ENCODE measurements at places on chromosomes 3 and 15.

GRCh38 chr3:103181160-103181559 lies 746.3 kb downstream of the ZPLD1 start:
- no peak for DNase-seq

- DNase-seq, result no peak
These were observed 15.7 kb upstream of the ZBTB20 start for GRCh38 chr3:115162759-115163158.

- DNase-seq, result no peak
These were observed 54.8 kb downstream of the SMAD3 start for GRCh38 chr15:67120009-67120838.

GRCh38 chr15:70262171-70262570 lies 164.5 kb upstream of the TLE3 start:
- no peak for DNase-seq

GRCh38 chr3:72004749-72005292 lies 219.9 kb upstream of the PROK2 start:
- peak; percentile 93 for DNase-seq

DNA sequence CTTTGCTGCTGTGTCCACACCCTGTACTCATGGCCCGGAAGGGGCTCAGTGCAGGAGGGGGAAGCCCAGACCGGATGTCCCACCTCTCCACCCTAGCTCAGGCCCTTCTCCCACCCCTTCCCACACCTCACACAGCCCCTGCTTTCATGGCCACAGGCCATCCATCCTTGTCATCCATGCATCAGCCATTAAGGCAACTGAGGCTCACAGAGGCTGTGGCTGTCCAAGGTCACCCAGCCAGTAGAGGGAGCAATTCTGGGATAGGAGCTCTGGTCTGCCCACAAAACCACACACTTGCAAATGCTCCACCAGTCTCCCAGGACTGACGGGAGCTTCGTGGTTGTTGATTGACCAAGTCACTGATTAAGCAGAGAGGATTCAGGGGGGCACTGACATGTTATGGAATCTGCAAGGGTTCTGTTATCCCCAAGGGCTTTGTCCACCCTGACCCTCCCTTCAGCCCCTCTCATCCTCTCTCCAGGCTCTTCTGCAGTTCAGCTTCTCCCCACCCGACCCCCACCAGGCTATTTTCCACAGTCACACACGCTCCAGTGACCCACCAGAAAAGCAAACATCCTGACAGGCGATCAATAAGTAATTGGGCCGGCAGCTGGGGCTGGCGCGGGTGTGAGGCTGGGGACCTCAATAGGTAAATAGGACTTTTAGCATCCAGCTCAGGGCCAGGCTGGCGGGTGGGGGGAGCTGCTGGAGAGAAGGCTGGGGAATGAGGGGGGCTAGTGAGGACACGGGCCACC lies 15.1 kb downstream of the LINGO1 start:
- no peak for DNase-seq

DNA sequence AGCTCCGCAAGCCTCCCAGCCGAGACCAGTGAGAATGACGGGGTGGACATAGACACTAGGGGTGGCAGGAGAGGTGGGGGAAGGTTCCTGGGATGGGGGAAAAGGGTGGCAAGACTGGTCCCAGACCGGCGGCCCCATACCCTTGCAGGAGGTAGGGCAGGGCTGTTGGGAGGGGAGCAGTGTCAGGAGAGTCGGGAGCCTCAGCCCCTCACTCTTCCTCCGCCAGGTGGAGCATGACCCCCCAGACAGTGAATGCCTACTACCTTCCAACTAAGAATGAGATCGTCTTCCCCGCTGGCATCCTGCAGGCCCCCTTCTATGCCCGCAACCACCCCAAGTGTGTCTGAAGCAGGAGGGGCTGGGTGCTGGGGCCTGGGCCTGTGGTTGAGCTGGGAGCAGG lies 8.7 kb upstream of the PSMD2 start:
- DNase-seq, result no peak

- DNase-seq, result no peak
These were observed 21.3 kb downstream of the RTF1 start for GRCh38 chr15:41438206-41438605.

DNA sequence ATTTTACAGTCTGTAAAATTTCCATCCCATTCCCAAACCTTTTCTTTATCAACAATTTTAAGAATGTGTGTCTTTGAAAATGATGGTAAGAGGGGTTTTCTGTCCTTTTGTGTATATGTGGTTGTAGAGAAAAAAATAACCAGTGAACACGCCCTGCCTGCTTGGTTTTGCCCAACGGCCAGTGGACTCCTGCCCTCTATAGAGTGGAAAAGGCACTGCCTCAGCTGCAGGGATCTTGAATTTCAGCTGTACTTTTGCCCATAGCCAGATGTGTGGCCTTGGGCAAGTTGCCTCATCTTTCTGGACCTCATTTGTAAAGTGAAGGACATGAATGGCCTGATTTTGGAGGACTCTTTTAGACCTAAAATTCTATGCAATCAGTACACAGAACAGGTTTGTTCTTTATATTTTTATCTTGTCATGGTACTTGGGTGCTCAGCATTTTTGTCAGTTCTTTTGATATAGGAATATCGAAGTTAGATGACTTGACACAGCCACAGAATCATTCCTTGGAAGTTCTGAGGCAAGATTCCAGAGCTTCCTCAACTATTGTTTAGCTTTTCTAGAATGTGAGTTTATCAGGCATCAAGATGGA lies 81.0 kb downstream of the CLDN11 start:
- peak; percentile 45 for DNase-seq

- no peak for DNase-seq
These were observed 175.4 kb upstream of the LINGO1 start for GRCh38 chr15:77808075-77808474.

DNA sequence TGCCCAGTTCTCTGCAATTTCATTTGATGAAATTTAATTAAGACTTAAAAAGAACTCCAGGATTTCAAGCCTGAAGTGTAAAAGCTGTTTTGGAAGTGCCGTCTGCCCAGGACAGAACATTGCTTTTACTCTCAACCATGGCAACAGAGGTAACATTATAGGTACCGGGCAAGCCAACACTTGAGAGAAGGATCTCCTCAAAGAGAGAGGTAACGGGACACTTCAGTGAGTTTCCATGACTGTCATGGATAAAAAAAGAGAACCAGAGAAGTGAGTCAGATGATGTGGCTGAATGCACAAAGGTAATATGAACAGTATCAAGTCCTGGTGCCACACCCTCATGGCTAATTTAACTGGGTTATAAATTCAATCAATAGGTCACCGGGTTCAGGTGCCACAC lies 130.2 kb upstream of the LMOD3 start:
- no peak for DNase-seq

GRCh38 chr3:56290374-56290773 lies 177.9 kb downstream of the ERC2 start:
- no peak for DNase-seq

- DNase-seq, result peak; percentile 18
These were observed 75.9 kb upstream of the RNU6-1 start for GRCh38 chr15:67915461-67916374.

GRCh38 chr3:183061391-183062172 lies 37.7 kb downstream of the MCCC1 start:
- DNase-seq, result peak; percentile 37

GRCh38 chr3:114650808-114651207 lies 357.0 kb downstream of the TIGIT start:
- no peak for DNase-seq

GRCh38 chr3:143843587-143843986 lies 4.7 kb downstream of the SLC9A9 start:
- no peak for DNase-seq

DNA sequence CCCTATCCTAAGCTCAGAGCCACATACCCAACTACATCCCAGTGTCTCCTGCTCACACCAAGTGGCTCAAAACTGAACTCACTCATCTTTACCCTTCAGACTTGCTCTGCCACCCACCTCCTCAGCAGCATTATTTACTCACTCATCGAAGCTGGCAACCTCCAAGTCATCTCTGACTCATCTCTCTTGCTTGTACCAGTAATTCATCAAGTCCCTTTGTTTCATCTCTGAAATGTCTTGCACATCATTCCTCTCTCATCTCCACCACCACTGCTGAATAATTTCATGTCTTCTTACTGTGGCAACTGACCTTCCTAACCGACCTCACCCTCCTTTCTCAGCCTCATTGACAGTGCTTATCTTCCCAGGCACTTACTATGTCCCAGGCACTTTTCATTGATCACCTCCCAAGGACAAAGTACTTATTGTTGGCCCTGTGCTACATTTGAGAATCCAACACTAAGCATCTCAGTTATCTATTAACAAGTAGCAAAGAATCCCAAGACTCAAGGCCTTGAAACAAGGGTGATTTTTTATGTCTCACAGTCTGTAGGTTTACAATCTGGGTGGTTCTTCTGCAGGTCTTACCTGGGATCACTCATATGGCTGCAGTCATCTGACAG lies 82.0 kb downstream of the MRPL46 start:
- DNase-seq, result peak; percentile 54

DNA sequence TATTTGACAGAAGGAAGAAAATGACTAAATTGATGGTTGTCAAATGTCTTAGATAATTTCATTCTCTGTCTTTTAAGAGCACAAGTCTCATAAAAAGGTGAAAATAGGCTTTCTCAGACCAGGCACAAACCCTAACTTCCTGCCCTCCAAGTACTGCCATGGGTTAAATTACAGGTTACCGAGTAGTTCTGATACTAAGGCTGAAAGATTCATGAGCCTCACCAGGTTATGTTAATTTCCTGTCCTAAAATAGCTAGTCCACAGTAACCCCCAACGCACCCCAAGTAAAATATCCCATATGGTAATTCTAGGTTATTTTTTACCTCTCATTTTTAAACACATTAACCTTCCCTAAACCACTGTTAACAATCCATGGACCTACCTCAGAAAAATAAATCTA lies 42.0 kb downstream of the GSK3B start:
- no peak for DNase-seq

GRCh38 chr3:32078085-32078634 lies 28.3 kb upstream of the GPD1L start:
- no peak for DNase-seq

- no peak for DNase-seq
These were observed 115.7 kb downstream of the PDZRN3 start for GRCh38 chr3:73509066-73509465.

GRCh38 chr3:43071313-43071893 lies 34.5 kb downstream of the POMGNT2 start:
- DNase-seq, result no peak

DNA sequence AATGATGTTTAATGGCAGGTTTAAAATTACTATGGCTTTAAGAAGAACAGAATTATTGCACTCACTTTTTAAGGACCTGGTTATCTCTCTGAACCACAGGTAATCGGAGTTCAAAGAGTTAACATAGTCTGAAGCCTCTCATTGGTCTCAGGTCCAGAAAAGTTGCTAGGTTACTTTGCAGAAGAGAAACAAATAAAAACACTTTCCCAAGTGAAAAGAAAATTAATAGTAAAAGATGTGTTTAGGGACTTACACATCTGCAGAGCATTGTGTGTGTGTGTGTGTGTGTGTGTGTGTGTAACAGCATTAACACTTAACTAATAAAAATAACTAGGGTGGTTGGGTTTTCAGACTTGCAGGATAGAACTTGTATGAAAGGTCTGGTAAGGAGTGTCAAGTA lies 1.0 kb downstream of the MASP1 start:
- no peak for DNase-seq

DNA sequence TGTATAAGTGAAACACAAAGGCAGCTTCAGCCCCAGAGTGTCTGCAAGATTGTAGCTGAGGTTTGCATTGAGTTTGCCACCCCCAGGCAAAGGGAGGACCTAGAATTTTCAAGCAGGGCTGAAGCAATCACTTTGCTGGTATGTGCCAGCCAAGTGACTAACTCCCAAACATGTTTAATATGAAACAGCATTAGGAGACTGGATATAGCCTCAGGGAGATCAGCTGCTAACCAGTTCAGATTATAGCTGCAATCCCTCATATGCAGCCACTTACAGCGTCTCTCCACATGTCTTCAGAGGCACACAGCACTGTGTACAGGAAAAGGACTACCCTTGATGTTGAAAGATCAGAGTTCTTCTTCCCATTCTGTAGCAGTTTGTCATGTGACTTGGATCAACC lies 38.4 kb upstream of the PPP2R3A start:
- no peak for DNase-seq

DNA sequence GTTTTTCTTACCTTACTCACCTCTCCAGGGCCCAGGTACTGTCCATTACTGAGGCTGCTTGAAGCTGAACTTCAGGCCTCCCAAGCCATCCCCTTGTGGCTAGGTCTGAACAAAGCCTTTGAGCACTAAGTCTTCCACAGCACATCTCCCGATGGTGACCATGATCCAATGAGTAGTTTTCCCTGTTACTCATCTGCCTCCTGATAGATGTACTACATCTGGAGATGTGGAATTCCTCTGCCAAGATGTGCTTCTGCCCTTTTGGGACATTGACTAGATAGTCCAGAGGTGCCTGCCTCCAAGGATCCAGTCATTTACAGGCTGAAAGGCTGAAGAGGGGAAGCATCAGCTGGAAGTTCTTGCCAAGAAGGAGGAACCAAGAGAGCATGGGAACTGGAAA lies 28.9 kb upstream of the SLC35G2 start:
- DNase-seq, result no peak

GRCh38 chr3:195834675-195835583 lies 23.2 kb upstream of the MUC4 start:
- DNase-seq, result no peak

DNA sequence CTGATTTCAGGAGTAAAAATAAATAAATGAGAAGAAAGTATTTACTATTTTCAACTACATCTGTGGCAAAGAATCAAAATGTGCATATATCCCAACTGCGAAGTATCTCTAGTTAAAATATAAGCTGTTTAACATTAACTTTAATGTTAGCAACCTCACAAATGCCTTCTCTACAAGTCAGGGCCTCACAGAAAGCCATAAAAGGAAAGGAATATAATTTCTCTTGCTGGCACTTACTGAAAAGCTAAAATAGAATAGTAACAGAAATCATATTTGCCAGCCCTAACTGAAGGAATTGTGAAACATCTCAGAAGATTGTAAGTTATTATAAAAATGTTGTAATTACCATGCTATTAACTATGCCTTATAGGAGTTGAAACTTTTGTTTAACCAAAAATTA lies 65.1 kb upstream of the MBNL1 start:
- DNase-seq, result no peak

DNA sequence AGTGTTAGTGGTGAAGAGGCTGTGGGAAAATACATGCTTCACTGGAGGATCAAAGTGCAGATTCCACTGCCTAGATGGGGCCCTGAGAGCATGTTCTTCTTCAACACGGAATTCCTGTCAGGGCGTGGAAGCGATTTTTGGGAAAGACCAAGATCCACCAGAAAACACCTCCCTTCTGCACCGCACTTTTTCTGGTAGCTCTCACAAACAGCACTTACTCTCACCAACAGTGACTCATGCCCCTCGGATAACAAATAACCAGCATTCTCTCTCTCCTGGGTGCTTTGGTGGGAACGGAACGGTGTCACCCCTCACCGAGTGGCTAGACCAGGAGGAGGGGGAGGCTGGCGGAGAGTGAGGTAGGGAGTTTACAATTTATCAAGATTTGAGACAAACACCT lies 40.1 kb downstream of the ADAMTSL3 start:
- no peak for DNase-seq

GRCh38 chr3:16379838-16380237 lies 114.8 kb downstream of the OXNAD1 start:
- no peak for DNase-seq

DNA sequence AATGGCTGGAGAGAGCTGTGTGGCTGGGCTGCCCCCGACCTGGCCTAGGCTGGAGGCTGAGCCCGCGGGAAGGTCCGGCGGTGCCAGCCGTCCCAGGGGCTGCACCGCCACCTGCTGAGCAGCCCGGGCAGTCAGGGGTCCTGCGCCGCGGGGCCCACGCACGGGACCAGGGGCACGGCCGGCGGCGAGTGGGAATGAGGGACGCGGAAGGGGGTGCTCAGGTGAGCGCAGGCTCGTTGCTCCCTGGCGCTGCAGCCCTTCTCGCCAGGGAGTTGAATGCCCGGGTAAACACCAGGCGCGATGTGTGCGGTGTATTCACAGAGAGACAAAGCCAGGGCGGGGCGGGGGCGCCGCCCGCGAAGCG lies 666 bp upstream of the SEMA3F start:
- no peak for DNase-seq

All from stromal cell of bone marrow (primary cell).